Activated naive CD4-positive, alpha-beta T cell treated with anti-CD3 and anti-CD28 coated beads for 36 hours (primary cell): ENCODE measurements at places on chromosomes 4 and X. TPM values are rescaled to one million over a fixed set of nuclear protein-coding genes. Genes with fewer than 3 reads are reported as not detected.

GRCh38 chr4:76205476-76205875 lies 8.1 kb downstream of the SCARB2 start:
- no peaks in the 10 kb centered on the region for H3K27me3 ChIP-seq
- no peak overlapping the region for H3K4me3 ChIP-seq
- no peak overlapping the region for H3K27ac ChIP-seq
- H3K4me1 ChIP-seq: peaks cover 26% of the 10 kb centered on the region
- DNase-seq: no peak

Gene PHKA1
- total RNA-seq: 6.5 TPM

- H3K27ac ChIP-seq: no peak within 1 kb of the TSS
- H3K27me3 ChIP-seq: peaks cover 11% of the 10 kb centered on the region
- no peak within 1 kb of the TSS for H3K4me3 ChIP-seq
- H3K4me1 ChIP-seq: no peaks in the 10 kb centered on the region
- H3K36me3 ChIP-seq: no peaks in the 10 kb centered on the region
These were observed at the start of gene MAOB for GRCh38 chrX:43882294-43882681. TSS of gene MAOB (minus strand) at chrX:43882450. CDS start at chrX:43882299, 151 bp downstream.

DNA sequence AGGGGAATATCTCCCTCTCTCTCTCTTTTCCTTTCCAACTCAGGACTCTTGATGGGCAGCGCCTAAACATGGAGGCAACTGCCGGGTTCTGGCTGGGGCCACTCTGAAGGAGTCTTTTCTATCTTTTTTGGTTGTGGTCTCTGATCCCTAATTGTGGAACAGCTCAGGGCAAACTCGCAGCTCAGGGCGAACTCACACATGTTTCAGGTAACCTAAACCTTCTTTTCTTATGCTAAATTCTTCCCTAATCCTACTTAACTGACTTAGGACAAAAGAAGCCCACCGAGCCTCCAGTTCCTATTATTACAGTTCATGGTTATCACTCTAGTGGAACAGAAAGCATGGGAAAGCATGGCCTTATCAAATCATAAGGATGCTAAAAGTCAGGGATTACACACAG lies 21.3 kb downstream of the ETDA start:
- H3K27ac ChIP-seq: no peak overlapping the region
- no peak for DNase-seq
- H3K4me3 ChIP-seq: no peak overlapping the region
- no peaks in the 10 kb centered on the region for H3K4me1 ChIP-seq

DNA sequence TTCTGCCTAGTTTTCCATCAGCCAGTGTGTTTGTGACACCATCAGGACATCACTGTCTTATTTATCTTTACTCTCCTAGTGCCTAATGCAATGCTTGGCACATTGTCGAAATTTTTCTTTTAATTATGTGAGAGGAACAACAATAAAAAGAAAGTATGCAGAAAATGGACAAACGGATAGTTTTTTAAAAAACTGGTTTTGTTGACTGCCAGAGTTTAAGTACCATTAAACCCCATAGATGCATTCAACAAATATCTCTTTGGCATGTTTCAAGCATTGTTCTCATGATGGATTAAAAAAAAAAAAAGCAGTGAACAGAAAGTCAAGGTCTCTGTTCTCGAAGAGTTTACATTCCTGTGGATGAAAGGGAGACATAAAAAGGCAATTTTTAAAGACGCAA lies 398.4 kb downstream of the PPP3CA start:
- H3K27ac ChIP-seq: no peak overlapping the region
- no peaks in the 10 kb centered on the region for H3K36me3 ChIP-seq
- no peak overlapping the region for H3K4me3 ChIP-seq

- H3K4me1 ChIP-seq: no peaks in the 10 kb centered on the region
- H3K4me3 ChIP-seq: no peak overlapping the region
- no peaks in the 10 kb centered on the region for H3K27me3 ChIP-seq
- no peak overlapping the region for H3K27ac ChIP-seq
These were observed 71.7 kb downstream of the CFAP299 start for GRCh38 chr4:80407246-80407645.

Gene PTTG2
- total RNA-seq: not detected

Gene FRMD7
- total RNA-seq: not detected

- no peak overlapping the region for H3K27ac ChIP-seq
- no peaks in the 10 kb centered on the region for H3K4me1 ChIP-seq
- DNase-seq: no peak
These were observed 147.8 kb upstream of the PSAPL1 start for GRCh38 chr4:7582313-7583097.

DNA sequence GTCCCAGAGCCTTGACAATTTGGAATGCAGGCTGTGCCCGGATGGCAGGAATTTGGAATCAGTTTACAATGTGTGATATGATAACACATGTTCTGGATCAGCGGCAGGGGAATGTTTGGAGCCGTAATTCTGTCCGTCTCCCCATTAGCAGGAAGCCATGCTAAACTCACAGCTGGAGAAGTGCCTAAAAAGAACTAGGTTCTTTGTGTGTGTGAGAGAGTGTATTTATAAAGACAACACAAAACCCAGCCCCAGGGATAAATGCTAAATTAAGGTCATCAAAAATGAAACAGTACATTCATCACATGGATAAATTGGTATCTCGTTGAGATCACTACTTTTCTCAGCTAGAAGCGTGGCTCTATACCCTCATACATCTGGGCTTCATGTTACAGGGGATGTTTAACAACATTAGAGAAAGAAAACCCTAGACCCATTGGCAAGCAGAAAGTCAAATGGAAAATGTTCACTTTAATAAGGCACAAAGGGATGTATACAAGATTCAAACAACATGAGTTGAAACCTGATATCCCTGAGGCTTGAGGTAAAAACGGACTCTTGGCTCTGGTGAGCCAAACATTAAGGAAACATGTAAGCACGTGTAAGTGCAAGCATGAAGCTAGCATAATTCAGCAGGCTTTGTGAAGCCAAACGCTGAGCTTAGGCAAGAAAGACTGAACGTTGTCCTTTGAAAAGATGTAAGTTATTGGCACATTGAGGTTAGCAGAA lies 18.0 kb upstream of the TMEM131L start:
- DNase-seq: no peak
- H3K27ac ChIP-seq: no peak overlapping the region
- no peaks in the 10 kb centered on the region for H3K36me3 ChIP-seq
- no peaks in the 10 kb centered on the region for H3K27me3 ChIP-seq
- peaks cover 28% of the 10 kb centered on the region for H3K4me1 ChIP-seq

- no peak overlapping the region for H3K27ac ChIP-seq
- DNase-seq: no peak
- no peaks in the 10 kb centered on the region for H3K27me3 ChIP-seq
- H3K36me3 ChIP-seq: no peaks in the 10 kb centered on the region
These were observed 20.3 kb downstream of the L1CAM start for GRCh38 chrX:153865685-153866084.

Gene PDLIM3
- 0.25 TPM for total RNA-seq

- H3K36me3 ChIP-seq: no peaks in the 10 kb centered on the region
- no peaks in the 10 kb centered on the region for H3K27me3 ChIP-seq
- H3K4me3 ChIP-seq: no peak overlapping the region
- no peak for DNase-seq
- no peaks in the 10 kb centered on the region for H3K4me1 ChIP-seq
These were observed 40.4 kb downstream of the PCDH7 start for GRCh38 chr4:30760551-30760950.

Gene DNAJB14
- total RNA-seq: 35.7 TPM

Gene DCAF4L1
- total RNA-seq: 0.12 TPM

Gene CPLX1
- total RNA-seq: 0.48 TPM

GRCh38 chr4:58669783-58670182 lies 1559.6 kb upstream of the IGFBP7 start:
- H3K27me3 ChIP-seq: no peaks in the 10 kb centered on the region
- no peak for DNase-seq
- H3K27ac ChIP-seq: no peak overlapping the region
- no peaks in the 10 kb centered on the region for H3K36me3 ChIP-seq
- no peaks in the 10 kb centered on the region for H3K4me1 ChIP-seq
- H3K4me3 ChIP-seq: no peak overlapping the region

DNA sequence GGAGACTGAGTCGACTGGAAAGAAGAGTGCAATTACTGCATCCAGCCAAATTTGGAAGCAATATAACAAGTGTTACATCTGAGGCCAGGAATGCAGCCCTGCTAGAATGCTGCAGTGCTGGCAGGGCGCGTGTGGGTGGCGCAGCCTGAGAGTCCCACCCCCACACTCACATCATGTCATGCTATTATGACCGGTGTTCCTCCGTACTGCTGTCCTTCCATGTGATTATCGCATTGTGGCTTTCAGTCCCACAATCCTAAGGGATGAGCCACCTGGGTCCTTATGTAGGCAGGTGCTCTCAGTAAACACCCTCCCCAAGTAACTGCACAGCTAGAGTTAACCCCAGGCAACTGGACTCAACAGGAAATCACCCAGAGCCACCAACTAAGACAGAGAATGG lies 122.6 kb upstream of the CPEB2 start:
- H3K4me1 ChIP-seq: peaks cover 28% of the 10 kb centered on the region
- DNase-seq: no peak
- no peak overlapping the region for H3K4me3 ChIP-seq
- H3K27ac ChIP-seq: no peak overlapping the region
